ENCODE measurements at places on chromosomes 4 and X.

DNA sequence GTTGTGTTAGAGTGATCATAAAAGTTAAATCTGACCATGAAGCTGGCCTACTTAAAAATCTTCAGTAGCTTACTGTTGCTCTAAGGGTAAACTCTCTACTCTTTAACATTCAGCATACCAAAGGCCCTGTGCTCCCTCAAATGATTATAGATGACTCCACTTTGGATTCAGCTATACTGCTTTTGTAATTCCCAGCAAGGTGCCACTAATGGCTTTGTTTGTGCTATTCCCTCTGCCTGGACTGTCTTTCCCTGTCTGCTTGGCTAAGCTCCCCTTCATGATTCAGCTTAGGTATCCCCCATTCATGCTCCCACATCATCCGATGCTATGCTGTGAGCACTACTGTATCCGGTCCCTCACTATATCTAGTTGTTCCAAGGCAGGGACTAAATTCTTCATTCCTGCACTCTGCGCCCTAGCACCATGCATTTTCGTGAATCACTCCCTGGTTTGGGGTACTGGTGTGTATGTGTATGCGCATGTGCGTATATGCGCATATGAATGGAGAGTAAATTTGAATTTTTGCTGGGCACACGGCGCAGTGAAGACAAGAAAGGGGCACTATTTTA is 453 bp upstream of the PBDC1 start:
- no peak for DNase-seq

GRCh38 chr4:13445841-13446790 is 38.0 kb downstream of the RAB28 start:
- no peak for DNase-seq

DNA sequence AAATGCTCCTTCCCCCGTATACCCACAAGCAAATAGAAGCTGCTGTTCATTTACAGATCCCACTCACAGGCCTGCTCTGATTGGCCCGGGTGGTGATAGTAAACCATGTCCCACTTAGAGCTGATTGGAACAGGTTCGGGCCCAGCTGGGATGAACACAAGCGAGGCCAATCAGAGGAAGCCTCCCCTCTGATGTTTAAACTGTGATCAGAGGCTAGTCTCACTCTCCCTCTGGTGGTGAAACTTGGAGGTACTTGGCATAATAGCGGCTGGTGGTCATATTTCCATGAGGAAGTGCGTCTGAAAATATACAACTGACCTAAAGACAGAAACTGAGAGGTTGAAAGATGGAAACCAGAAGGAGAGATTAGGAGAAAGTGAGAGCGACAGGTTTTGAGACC is 51.5 kb upstream of the TRPC3 start:
- no peak for DNase-seq

DNA sequence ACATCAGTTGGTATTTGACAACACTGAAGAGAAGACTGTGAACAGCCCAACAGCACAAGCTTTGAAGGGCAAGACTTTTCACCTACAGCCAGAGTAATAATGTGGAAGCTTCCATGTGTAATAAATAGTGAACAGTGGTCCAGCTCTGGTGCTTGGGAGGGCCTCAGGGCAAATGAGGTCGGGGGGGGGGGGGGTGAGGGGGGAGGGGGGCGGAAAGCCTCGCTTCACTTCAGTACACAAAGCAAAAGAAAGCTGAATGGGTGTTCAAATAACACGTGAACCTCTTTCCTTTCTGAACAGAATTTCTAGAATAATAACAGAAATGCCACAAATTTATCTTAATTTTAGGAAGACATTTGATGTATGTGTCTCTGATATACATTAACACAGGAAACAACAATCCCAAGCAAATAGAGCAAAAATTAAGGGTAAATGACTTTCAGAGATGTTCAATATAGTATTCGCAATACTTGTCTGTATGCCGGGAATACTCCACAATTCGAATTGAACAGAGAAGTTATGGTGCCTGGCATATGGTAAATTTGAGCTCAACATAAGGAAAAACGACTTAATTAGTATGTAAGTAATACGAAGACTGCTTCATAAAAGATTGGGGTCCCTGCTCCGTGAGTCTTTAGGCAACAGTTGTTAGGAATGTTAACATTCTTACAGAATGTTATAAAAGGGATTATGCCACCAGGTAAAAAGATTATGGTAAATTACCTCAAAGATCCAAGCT is 92.6 kb downstream of the FRYL start:
- DNase-seq = no peak

- DNase-seq = no peak
These were observed 9.1 kb downstream of the PPAT start for GRCh38 chr4:56426273-56426672.

DNA sequence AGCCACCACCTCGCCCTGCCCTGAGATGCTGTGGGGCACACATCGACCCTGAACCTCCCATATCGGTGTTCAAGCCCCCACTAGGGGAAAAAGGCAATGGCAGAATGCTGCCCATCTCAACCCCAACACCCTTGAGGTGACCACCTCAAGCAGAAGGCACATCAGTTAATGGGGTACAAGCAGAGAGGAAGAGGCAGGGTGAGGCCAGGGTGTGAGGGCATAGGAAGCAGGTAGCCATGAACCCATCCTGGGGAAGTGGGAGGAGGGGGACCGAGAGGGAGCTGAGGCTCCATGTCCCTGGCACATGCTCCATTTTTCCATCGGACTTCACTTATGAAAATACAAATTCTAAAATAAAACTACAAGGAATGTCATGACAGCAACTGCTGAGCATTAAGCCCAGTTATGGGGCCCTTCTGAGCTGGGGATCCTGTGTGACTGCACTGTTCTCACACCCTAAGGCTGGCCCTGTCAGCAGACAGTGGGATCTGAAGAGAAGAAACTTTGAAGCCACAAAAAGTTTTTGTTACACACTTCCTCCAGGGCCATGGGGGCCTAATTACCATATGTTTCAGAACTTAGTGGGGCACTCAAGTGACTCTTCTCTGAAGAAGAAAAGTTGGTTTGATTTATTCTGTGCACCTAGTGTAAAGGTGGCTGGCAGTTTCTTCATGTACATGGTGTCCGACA is 68.2 kb upstream of the FAM241A start:
- DNase-seq = no peak

DNA sequence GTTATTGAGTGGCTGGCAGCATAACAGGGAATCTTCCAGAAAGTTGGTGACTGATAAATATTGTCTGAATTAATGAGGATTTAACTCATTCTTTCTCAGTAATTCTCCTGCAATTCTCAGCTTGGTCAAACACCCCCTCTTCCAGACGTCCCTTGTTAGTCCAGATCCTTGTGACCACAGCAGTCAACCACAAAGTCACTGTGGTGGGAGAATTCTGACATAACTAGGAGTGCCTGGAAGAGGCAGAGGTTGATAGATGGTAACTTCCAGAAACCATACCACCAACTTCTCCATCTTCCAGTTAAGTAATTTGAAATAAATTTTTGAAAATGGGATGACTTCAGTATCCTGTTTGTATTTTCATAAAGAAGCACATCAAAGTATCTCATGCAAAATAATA is 90.1 kb downstream of the CEP44 start:
- DNase-seq = no peak

DNA sequence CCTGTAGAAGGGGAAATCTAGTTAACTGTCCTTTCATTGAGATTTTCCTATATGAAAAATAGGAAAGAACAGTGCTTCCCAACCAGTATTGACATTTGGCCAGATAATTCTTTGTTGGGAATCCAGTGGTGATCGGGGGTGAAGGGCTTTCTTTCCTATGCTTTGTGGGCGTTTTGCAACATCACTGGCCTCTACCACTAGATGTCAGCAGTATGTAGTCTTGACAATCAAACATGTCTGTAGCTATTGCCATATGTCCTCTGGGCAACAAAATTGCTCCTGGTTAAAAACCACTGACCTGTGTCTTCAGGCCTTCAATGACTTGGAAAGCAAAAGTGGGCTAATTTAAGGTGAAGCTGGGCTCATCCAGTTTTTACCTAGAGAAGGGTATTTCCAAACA is 658.5 kb downstream of the DACH2 start:
- no peak for DNase-seq

- DNase-seq = peak; percentile 65
These were observed 95.6 kb downstream of the AFAP1 start for GRCh38 chr4:7843831-7844593.

GRCh38 chr4:36332023-36332781 is 50.8 kb downstream of the DTHD1 start:
- no peak for DNase-seq

GRCh38 chrX:5324546-5324945 is 904.1 kb downstream of the NLGN4X start:
- no peak for DNase-seq

GRCh38 chr4:141376769-141377168 is 156.1 kb downstream of the ZNF330 start:
- DNase-seq = no peak

DNA sequence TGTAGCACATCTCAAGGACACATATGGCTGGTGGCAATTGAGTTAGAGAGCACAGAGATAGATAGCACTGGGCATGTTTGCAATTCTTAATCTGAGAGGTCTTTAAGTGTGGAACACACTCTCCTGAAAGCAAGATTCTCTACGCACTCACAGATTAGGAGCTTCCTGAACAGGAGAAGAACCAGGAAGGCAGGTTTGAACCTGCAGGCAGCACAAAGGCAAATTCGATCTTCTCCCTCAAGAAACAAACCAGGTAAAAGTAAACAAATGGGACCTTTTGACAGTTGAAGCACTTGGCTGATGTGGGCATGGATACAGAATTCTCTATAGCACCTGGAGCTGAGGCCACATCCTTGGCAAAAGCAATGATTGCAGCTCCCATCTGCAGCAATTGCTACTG is 24.3 kb downstream of the HS3ST1 start:
- DNase-seq = no peak
